ENCODE measurements at places on chromosomes 7 and 10.

DNA sequence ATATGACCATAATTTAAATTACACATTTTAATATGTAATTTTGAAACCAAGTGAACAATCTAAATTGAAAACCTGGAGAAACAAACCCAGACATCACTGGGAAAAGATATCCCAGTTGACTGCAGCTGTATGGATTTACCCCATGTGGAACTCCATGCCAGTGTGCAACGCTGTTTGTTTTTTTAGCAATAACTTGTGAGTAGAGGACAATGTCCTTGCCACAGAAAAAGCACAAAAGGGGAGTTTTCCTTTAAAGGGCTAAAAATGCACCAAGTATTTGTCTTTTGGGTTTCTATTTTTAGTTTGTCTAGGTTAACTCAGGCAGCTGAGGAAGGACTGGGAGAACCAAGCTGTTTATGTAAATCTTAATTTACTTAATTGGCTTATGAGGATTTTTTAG lies 15.1 kb upstream of the COL17A1 start:
- no peak for DNase-seq

DNA sequence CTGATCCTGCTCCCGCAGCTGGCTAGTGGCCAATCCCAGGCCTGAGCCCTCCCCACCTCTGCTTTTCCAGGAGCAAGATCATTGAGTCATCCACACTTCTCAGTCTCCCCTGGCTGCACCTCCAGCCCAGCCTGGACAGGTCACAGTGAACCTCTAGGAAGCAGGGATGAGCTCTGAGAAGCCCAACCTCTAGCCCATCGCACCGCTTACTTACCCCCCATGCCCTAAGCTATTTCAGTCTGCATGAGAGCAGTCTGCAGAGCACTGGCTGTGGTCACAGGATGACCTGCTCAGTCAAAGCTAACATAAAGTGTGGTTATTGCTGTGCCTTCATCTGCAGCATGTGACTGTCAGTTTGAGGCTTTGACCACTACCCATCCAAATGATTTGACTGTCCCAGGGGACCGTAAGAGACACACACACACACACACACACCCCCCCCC lies 129.2 kb downstream of the SORBS1 start:
- no peak for DNase-seq

GRCh38 chr7:55515569-55516279 lies 56.6 kb downstream of the VOPP1 start:
- no peak for DNase-seq

DNA sequence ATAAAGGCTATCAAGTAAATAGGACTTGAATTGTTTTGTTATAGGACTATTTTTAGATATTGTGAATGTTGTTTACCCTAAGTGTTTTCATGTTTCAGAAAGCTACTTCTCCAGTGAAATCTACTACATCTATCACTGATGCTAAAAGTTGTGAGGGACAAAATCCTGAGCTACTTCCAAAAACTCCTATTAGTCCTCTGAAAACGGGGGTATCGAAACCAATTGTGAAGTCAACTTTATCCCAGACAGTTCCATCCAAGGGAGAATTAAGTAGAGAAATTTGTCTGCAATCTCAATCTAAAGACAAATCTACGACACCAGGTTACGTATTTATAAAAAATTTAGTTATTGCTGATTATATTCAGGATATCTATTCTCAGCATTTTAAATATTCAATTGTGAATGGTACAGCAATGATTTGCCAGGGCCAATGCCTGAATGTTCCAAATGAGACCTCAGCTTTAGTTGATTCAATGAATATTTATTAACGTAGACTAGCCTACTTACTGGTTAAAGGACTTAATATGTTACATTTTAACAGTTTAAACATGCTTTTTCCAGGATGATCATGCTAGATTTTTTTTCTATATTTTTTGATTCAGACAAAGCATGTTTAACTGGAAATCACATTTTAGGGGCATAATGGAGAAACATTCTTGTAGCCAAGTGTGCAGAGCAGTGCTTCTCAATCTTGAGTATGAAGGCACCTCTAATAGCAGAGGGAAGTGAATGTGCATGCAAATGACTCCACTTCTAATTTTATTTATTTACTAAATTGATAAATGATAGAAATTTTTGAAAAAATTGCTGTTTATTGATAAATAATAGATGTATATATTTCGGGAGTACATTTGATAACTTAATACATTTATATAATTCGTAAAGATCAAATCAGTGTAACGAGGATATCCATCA lies 18.2 kb downstream of the ANLN start:
- DNase-seq: no peak

- no peak for DNase-seq
These were observed 61.4 kb downstream of the ST7 start for GRCh38 chr7:117014673-117015133.

GRCh38 chr7:114806590-114807162 lies 115.2 kb upstream of the MDFIC start:
- DNase-seq: no peak

GRCh38 chr10:62011558-62011957 lies 110.1 kb downstream of the ARID5B start:
- DNase-seq: no peak

DNA sequence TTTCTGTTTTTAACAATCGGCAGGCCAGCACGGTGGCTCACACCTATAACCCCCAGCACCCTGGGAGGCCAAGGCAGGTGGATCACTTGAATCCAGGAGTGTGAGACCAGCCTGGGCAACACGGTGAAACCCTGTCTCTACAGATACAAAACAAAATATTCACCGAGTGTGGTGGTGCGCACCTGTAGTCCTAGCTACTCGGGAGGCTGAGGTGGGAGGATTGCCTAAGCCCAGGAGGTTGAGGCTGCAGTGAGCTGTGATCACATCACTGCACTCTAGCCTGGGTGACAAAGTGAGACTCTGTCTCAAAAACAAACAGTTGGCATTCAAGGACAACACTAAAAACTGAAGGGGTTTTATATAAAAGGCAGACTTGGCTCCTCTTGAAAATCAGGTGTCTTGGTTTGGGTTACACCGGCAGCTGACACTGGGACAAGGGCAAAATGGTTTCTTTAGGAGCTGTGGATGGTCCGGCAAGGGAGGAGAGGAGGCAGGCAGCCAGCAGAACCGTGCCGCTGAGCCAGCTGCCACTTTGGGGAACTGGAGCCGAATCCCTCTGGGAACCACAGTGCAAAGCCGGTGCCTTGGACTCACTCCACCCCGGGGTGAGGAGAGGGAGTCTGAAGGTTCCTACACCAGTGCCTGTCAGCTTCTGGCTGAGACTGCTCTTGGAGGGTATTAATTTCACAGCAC lies 52.6 kb downstream of the CHST3 start:
- DNase-seq: no peak

DNA sequence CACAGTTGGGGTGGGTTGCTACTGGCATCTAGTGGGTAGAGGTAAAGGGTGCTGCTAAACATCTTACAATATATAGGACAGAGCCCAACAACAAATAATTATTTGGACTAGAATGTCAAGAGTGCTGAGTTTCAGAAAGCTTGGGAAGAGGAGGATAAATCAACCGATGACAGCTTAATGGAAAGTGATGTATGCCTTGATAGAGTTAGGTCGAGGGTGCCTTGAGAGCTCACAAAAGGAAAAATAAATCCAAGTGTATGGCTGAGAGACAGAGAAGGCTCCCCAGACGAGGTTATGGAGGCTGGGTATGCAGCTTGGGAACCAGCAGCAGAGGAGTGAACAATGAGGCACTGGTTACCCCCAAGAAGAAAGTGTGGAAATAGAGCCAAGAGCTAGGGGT lies 211.1 kb downstream of the HDAC9 start:
- no peak for DNase-seq

GRCh38 chr7:45066409-45066808 lies 22.4 kb downstream of the NACAD start:
- no peak for DNase-seq

GRCh38 chr10:106078895-106079576 lies 1085.5 kb downstream of the SORCS1 start:
- DNase-seq: no peak

DNA sequence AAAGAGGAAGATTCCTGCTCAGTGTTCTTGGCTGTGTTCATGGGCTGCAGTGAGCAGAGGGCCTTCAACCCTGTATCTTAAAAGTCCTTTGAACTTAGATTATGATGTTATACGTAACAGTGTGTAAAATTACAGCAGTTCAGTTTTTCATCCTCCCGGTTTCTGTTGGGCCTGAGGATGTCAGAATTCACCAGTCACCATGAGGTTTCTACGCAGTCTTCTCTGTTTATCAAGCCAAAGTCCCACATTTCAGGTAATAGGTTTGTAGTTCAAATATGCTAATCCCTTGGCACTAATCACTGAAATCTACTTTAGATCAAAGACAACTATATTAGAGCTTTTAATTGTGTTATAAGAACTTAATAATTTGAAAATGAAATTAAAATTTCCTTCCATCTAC lies 24.9 kb downstream of the PLEKHA8 start:
- no peak for DNase-seq

DNA sequence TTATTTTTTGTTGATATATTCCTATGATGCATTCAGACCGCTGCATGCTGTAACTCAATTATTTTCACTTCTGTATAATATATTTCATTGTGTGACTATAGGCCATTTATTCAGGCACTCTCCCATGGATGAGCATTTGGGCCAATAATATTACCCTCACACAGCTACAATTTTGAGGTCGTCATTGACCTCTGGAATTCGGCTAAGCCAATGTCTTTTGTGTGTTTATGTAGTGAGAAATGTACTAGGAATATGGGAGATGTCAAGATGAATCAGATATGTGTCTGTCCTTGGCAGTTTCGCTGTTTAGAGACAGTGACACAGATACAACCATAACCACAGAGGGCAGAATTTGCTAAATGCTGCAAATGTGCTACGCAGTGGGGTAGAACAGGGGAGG lies 474.2 kb downstream of the ADRA2A start:
- DNase-seq: no peak

- peak; percentile 55 for DNase-seq
These were observed 16.9 kb downstream of the TCAF1 start for GRCh38 chr7:143884969-143885559.

DNA sequence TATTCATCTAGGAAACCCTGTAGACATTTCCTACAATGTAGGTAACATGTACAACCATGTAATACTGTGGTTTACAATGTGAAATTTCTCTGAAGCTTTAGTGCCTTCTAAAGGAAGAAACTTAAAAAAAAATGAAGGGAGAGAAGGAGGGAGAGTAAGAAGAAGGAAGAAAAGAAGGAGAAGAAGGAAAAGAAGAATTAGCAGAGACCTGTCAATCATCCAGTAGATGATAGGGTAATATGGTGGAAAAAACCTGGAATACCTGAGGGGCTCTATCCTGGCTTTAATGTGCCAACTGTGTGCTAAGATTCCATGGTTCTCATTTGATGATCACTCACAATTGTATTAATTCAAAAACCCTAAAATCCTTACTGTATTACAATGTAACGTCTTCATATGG lies 2.6 kb upstream of the LRRN3 start:
- DNase-seq: no peak

Measured in activated T-cell treated with anti-CD3 and anti-CD28 coated beads, Interleukin-2, amount 50 U/mL, for 48 hours (primary cell).